ENCODE measurements at places on chromosomes 7 and 10.

DNA sequence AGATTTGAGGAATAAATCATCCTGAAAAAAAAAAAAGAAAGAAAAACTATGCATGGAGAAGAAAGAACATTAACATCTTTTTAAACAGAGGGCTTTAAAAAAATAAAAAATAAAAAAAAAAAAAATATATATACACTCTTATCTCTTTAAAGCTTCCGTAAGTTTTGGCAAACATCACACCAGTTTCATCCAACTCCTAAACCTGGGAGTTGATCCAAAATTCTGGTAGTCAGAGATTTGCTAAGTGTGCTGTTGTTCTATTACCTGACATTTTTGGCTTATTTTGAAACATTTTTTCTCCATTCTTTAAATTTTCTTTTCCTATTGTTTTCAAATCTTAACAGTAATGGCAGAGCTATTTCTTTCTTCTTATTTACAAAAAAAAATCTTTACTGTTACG lies 273.1 kb downstream of the AGMO start:
- no peak for DNase-seq

- DNase-seq, result no peak
Observed at GRCh38 chr7:90210981-90211380, 559 bp upstream of the STEAP2 start.

- DNase-seq, result no peak
Observed at GRCh38 chr7:136278057-136278456, 300.9 kb upstream of the MTPN start.

DNA sequence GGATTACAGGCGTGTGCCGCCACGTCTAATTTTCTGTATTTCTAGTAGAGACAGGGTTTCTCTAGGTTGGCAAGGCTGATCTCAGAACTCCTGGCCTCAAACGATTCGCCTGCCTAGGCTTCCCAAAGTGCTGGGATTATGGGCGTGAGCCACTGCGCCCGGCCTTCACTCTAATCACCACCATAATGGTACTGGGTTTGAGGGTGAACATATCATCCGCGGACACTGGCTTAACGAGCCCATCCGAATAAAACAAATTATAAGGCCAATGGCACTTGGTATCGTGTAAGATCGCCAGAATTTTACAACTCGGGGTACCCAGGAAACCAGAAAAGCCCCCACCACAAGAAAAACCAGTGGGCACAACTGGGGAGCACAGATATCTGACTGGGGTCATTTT lies 580 bp downstream of the FAM200A start:
- no peak for DNase-seq

GRCh38 chr7:22140578-22140977 lies 194.9 kb upstream of the CDCA7L start:
- no peak for DNase-seq

DNA sequence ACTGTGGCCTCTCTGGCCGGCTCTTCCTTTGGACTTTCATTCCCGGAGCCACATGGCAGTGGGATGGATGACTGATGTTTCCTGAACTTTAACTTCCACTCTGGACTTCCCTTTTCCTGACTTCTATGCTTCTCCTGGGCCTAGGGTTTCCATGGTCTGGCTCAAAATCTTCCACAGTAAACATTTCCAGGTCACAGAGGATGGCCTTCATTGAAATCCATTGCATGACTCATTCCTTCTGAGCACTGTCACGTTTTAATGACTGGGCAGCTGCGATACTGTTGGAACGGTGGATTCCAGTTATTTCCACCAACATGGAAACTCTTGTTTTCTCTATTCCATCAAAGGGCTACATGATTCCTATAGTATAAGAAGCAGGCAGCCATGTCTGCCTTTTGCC lies 24.4 kb upstream of the ZNF273 start:
- DNase-seq, result no peak

- peak; percentile 86 for DNase-seq
Observed at GRCh38 chr10:73887294-73888039, 13.1 kb upstream of the CAMK2G start.

DNA sequence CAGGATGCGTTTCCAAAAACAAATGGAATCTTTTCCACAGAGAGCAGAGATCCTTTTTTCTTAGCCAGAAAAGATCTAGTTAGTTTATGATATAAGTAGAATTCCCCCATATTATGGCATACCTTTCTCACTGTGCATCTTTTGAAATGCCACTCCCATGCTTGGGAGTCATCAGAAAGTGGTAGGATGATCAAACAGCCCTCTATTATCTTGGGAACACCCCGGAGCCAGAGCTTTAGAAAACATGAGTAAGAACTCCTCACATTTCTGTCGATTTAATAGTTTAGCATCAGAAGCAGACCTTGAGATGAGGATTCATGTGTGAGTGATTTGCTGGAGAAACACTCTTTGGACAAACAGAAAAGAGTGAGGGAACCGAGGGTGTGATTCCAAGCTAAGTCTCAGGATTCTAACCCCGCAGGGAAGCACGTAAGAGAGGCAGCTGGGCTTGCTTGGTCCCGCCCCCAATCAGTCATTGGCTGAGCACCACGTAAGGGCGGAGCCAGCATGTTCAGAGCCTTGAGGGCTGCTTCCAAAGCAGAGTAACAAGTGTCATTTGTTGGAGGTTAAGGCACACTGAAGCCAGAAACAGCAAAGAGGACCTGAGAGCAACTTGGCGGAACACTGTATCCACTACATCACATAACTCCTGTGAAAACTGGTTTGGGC lies 43.7 kb upstream of the NXPH1 start:
- peak; percentile 46 for DNase-seq

- DNase-seq, result no peak
Observed at GRCh38 chr7:50363327-50364060, 59.0 kb downstream of the IKZF1 start.

- DNase-seq, result no peak
Observed at GRCh38 chr7:10521306-10521705, 452.4 kb upstream of the PHF14 start.

DNA sequence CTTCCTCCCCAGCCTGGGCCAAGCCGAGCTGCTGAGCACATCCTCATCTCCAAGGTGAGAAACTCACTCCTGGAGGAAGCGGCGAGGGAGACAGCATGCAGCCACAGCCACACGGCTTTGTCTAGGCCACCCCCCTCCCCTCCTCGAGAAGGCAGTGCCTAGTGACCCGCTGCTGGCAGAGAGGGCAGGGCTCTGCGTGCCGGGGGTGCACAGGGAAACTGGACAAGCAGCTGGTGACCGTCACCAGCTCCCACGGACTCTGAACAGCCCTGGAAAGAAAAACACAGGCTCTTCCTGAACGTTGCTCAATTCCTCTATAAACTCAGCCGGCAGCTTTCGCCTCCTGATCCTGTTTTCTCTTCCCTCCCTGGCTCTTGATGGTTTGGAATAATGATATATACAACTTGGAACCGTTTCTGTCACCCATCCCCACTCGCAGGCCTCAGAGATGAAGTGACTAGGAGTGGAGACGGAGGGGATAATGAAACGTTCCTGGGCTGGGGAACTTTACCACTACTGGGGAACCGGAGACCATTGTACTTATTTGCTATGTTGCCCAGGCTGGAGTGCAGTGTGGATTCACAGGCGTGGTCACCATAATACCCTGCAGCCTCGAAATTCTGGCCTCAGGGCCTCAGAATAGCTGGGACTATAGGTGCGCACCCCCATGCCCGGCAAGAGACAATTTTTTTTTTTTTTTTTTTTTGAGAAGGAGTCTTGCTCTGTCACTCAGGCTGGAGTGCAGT lies 19.3 kb downstream of the PAPOLB start:
- DNase-seq, result no peak

GRCh38 chr10:101221549-101221948 lies 7.7 kb downstream of the LBX1 start:
- no peak for DNase-seq

DNA sequence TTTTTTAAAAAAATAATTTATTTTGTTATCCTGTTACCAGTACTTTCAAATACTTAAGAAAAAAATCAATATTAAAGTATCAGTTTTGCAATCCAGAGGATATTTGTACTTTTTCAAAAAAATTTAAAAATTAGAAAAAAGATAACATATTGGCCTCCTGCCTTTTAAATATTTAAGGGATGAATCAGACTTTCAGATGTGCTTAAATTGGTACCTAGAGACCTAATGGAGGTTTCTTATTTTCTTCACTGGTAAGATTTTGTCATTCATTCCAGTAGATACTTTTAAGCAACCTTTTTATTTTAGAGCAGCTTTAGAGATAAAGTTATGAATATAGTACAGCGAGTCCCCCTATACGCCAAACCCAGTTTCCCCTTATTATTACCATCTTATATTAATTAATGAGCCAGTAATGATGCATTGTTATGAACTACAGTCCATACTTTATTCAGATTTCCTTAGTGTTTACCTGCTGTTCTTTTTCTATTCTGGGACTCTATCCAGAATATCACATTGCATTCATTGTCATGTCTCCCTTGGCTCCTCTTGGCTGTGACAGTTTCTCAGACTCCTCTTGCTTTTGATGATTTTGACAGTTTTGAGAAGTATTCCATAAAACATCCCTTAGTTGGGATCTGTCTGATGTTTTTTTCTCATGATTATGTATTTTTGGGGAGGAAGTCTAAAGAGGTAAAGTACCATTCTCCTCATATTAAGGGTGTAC lies 34.2 kb downstream of the BICC1 start:
- DNase-seq, result no peak

- no peak for DNase-seq
Observed at GRCh38 chr10:14686356-14686755, 88.3 kb downstream of the FAM107B start.

- DNase-seq, result no peak
Observed at GRCh38 chr7:131080754-131081153, 246.9 kb upstream of the MKLN1 start.

DNA sequence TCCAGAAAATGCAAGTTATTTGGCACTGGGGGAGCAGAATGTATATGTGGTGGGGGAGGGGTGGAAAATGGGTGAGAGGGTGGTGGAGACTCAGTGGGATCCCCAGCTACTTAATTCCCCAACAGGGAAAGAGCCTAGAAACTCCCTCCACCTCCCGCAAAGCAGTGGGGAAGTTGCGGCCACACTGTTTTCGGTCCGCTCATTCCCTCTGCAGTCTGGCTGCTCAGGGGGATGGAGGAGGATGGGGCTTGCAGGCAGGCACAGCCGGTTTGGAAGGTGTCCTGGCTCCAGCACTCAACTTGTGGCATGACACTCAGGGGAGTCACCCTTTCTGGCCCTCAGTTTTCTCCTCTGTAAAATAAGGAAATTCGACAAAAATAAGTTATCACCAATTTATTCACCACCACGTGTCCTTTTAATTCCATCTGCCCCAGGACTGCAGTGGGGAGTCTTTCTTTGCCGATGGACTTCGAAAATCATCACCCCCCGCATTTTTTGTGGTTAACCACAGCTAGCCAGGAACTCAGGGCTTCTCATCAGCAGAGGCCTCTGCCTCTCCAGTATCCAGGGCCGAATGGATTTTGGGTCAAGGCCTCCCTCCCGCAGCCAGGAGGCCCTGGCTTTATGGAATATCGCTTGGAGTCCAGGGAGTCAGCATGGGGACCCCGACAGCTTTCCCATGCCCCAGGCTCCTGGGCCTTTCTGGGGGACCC lies 1.6 kb upstream of the HTRA1 start:
- DNase-seq, result no peak

- DNase-seq, result no peak
Observed at GRCh38 chr10:70267161-70267933, 16.5 kb downstream of the NPFFR1 start.

- DNase-seq, result peak; percentile 94
Observed at GRCh38 chr7:47179812-47180515, 401.9 kb downstream of the TNS3 start.

GRCh38 chr7:20217193-20217948 lies at the start of gene MACC1:
TSS of gene MACC1 (minus strand) at chr7:20217384. CDS start at chr7:20161862, 55,522 bp downstream.
- DNase-seq, result no peak

DNA sequence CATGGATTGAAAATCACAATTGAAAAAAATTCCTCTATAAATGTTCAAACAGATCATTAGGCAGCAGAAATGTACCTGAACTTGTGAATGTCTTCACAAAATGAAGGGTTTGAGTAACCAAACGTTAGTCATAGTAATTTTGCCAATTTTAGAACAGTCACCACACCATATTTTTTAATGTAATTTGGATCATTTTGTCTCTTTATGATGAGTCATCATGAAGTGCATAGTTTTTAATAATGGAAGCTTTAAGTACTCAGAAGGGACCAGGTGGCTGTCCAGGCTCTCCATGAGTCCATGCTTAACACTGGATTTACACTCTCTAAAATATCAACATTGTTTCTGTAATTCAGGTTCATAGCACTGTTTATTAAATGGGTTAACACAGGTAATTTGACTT lies 219.2 kb downstream of the ETV1 start:
- DNase-seq, result no peak

- DNase-seq, result no peak
Observed at GRCh38 chr7:25454020-25454419, 225.7 kb upstream of the NPVF start.

GRCh38 chr7:134339475-134339874 lies 22.7 kb upstream of the SLC35B4 start:
- DNase-seq, result no peak

- peak; percentile 71 for DNase-seq
Observed at GRCh38 chr7:17593819-17594419, 295.5 kb downstream of the AHR start.

DNA sequence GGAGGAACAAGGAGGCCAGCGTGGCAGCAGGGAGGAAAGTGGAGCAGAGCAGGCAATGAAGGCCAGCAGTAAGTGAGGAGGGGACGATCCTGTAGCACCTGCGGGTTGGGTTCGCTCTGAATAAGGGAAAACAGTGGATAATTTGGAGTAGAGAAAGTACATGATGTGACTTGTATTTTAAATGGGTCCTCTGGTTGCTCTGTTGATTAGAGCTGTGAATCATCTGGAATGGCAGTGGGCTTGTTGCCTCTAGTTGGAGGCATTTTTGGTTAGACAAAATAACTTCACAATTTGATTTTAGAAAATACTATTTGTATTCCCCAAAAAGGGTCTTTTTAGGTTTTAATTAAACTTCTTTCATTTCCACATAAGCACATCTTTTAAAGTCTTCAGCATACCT lies 277.4 kb downstream of the ARL4A start:
- DNase-seq, result no peak

- DNase-seq, result peak; percentile 77
Observed at GRCh38 chr7:122674502-122674901, 24.4 kb downstream of the RNF133 start.

DNA sequence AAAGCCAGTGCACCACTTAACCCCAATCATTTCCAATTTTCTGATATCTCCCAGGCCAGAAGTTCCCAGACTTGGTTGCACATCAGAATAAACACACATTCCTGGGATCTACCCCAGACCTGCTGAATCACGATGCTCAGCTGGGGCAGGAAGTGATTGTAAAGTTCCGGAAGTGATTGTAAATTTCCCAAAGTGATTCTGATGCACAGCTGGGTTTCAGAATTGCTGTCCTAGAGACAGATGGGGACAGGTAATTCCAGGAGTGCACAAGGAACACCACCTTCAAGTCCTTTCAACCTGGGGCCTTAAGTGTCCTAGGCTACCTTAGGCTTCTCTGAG lies 104.2 kb upstream of the EEPD1 start:
- no peak for DNase-seq

DNA sequence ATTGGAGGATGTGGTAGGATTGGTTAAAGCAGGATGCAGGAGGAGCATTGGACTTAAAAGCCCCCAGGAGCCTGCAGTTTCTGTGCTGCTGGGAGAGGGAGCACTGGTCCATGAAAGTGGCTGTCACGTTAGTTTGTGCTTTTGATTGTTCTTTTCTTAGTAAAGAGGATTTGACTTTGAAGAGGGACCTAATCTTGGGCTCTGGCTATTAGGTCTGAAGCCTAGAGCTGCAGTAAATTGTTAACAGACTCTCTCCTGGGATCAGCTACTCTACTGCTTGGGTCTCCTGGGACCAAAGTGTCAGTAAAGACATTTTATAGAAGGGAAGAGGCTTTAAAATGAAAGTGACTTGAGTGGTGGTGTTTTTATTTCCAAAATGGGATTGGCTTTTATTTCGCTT lies 3.7 kb downstream of the ZFYVE27 start:
- DNase-seq, result peak; percentile 54
